ENCODE measurements at places on chromosomes 1 and 21. TPM values are rescaled to one million over a fixed set of nuclear protein-coding genes. Genes with fewer than 3 reads are reported as not detected.

NTNG1 gene
- total RNA-seq: not detected

DNALI1 gene
- total RNA-seq: not detected

DNA sequence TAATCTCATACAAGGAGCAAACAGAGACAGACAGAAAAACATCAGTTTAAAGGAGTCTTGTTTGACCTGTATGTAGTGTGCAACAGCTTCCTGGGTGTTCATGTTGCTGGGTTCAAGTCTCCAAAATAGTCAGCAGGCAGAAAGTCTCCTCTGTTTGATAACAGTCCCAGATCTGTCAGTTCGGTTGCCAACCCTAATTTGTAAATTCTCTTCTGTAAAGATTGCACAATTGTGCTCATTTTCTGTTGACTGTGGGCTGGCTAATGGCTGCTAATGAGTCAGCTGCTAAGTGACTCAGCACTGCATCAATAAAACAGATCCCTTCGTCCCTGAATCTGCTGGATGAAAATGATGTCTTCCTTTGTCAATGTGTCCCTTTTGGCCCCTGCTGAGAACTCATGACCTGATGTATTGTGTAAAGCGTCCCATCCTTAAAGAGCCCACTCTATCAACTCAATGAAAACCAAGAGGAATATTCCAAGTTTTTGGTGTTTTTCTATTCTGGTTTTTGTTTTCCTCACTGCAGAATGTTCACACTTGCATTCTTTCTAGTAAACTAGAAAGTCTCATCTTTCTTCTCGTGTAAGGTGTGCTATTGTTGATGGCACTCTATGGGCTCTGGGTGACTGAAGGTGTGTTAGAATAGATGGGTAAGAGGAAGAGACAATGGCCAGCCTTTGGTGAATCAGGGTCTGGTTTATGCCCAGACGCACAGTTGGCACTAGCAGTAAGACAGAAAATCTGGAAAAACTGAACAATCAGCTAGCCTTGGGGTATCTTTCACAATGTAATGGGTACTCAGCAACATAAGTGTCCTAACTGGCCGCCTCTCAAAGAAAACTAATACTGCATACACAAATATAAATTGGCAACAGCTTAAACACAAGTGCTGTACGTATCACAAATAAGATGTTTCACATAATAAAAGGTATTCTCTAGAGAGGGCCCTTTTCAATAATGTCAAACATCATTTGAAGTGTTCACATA is 75.1 kb upstream of the SIPA1L2 start:
- DNase-seq: no peak

DNA sequence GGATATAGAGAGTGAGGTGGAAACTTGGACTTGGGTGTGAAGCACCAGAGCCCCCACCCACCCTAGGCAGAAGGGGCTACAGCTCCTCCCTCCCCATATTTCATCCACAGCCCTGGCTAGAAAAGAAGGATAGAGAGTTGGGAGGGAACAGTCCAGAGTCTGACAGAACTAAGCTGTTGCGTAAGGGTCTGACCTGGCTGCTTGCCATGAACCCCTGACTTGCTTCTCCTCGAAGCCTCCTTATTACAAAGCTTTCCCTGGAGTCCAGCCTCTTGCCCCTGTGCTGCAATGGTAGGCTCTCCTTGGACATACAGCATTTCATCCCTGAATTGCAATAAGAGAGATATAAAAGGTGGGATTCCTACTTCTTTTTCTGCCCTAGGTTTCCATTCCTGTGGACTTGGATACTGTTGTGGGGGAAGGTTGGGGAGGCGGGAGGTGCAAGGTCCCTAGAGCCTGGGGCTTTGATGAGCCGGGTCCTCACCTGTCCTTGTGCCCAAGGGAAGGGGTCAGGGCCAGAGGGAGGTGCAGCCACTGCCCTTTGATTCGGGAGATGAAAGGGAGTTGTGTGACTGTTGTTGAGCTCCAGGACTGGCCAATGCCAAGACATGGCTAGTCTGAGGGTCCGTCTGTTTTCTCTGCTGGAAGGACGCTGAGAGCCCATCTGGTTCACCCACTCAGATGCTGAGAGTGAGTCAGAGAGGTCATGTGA is 2.7 kb downstream of the RHBG start:
- DNase-seq: no peak

- DNase-seq: no peak
Observed at GRCh38 chr1:43858324-43858723, 75.3 kb upstream of the ARTN start.

GRCh38 chr21:42593007-42593814 is 60.2 kb upstream of the PDE9A start:
- DNase-seq: peak; percentile 69

- no peak for DNase-seq
Observed at GRCh38 chr1:107640207-107640606, 324.8 kb downstream of the VAV3 start.

GRCh38 chr1:198241553-198241952 is 84.8 kb downstream of the NEK7 start:
- DNase-seq: no peak

NR0B2 gene
- not detected for total RNA-seq

DNA sequence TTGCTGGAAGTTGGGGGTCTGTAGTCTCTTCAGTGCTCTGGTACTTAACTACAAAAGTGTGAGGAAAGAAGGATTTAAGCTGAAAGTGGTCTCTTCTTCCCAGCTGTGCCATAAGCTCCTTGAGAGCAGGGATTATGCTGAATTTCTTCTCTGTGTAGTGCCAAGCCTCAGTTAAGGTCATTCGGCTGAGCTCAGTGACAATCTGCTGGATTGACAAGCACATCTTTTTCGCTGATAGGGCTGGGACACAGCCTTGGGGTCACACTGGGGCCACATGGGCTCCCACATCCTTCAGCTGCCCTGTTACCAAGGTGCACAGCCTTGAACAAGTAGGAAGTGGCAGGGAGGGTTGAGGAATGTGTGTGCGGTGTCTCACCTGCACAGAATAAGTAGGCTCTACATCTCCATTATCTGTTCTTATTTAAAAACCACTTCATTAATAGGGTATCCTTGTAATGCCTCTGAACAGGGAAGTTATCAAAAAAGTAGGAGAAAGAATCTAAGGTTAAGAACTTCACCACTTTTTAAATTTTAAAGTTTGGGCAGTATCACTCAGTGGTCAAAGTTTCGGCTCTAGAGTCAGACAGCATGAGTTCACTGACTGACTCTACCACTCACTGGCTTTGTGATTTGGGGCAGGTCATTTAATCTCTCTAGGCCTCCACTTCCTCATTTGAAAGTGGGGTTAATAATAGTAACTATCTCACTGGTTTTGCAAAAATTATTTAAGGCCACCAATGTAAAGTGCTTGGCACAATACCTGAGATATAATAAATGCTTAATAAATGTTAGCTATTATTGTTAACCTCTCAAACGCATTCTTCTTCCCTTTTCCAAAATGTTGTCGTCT is 10.3 kb downstream of the ZBTB40 start:
- no peak for DNase-seq

DNA sequence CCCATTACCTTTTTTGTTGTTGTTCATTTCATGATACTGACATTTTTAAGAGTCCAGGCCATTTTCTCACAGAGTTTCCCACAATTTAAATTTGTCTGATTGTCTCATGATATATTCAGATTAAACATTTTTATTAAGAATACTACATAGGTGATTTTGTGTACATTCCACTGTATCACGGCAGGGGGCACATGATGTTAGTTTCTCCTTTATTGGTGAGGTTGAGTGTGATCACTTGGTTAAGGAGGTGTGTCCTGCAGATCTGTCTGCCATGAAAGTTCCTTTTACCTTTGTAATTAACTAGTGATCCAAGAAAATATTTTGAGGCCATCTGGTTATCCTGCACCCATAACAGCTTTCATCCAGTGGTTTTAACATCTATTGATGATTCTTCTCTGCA is 11.8 kb downstream of the RTCA start:
- no peak for DNase-seq
